Fibroblast of lung (primary cell): ENCODE measurements at places on chromosomes 12 and 14. TPM values are rescaled to one million over a fixed set of nuclear protein-coding genes. Genes with fewer than 3 reads are reported as not detected.

- no peak for DNase-seq
These were observed 186.9 kb upstream of the FLRT2 start for GRCh38 chr14:85342858-85343607.

DNA sequence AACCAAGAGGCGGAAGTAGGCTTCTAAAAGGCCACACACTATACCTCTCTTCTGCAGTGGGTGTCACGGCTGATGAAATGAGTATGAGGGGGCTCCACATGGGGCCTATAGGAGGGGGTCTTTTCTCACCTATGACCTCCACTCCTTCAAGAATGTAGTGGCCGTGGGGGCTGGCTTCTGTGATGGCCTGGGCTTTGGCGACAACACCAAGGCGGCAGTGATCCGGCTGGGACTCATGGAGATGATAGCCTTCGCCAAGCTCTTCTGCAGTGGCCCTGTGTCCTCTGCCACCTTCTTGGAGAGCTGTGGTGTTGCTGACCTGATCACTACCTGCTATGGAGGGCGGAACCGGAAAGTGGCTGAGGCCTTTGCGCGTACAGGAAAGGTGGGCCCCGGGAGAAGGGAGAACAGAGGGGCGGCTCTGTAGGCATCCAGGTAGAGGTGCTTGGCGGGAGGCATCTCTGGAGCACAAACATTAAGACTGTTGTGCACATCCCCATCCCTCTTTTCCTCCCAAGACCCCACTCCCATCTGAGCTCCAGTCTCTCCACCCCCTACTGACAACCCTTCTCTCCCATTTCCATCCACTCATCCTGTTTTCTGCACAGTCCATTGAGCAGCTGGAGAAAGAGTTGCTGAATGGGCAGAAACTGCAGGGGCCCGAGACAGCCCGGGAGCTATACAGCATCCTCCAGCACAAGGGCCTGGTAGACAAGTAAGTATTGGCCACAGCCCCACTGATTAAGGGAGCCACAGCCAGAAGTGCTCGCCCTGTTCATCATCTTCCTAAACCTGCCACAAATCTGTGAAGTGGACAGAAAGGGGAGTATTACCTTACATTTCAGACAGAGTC, 3.8 kb downstream of the GPD1 start:
- DNase-seq: no peak

Gene SDR9C7
- not detected in 2 replicates for total RNA-seq

DNA sequence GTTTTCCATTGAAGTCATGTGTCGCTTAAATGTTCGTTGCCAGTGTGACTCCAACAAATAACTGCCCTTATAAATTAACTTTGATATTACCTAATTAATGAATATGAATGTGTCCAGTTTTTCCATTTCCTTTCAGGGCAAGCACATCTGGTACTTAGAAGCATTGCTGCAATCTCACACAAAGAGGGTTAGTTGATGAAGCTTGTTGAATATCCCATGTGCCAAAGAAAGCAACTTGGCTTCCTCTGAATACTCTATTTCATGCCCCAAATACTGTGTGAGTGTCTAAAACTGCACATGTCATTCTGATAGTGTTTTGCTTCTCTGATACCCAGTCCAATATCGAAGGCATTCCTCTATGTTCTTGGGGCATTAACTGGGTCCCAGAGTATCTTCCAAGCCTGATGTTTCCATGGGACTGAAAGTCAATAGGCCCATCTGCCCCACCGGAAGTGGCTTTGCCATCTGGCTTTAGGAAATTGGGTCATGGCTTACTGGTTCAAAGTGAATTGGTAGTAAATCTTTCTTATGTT, 75.8 kb upstream of the CNTN1 start:
- DNase-seq: no peak

Gene SVOP
- not detected in 2 replicates for total RNA-seq

Gene ADCK1
- 4.6 and 5.4 TPM in 2 replicates for total RNA-seq

Gene ADAM21
- 0.51 and 0.66 TPM in 2 replicates for total RNA-seq

- no peak for DNase-seq
These were observed 325.7 kb downstream of the CEP128 start for GRCh38 chr14:80615831-80616230.

Gene COX8C
- total RNA-seq: 0.33 TPM in 1 of 2 replicates, not detected in the other

DNA sequence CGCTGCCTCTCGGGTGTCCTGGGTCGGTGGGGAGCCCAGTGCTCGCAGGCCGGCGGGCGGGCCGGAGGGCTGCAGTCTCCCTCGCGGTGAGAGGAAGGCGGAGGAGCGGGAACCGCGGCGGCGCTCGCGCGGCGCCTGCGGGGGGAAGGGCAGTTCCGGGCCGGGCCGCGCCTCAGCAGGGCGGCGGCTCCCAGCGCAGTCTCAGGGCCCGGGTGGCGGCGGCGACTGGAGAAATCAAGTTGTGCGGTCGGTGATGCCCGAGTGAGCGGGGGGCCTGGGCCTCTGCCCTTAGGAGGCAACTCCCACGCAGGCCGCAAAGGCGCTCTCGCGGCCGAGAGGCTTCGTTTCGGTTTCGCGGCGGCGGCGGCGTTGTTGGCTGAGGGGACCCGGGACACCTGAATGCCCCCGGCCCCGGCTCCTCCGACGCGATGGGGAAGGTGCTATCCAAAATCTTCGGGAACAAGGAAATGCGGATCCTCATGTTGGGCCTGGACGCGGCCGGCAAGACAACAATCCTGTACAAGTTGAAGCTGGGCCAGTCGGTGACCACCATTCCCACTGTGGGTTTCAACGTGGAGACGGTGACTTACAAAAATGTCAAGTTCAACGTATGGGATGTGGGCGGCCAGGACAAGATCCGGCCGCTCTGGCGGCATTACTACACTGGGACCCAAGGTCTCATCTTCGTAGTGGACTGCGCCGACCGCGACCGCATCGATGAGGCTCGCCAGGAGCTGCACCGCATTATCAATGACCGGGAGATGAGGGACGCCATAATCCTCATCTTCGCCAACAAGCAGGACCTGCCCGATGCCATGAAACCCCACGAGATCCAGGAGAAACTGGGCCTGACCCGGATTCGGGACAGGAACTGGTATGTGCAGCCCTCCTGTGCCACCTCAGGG, 679 bp downstream of the ARF6 start:
- DNase-seq: peak; percentile 42

Gene KLRD1
- 0.17 and 0.26 TPM in 2 replicates for total RNA-seq

DNA sequence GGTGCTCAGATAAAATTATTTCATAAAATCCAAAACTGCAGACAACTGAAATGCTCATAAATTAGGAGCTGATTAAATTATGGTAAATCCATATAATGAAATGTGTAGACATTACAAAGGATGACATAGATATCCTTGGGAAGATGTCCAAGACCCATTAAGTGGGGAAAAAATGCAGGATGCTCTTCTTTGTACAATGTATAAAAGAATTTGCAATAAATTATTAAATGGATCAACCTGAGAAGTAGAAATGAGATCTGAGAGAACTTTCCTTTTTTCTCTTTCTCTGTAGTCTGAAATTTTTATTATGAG, 336.4 kb upstream of the E2F7 start:
- no peak for DNase-seq

- DNase-seq: no peak
These were observed 543.2 kb downstream of the BCL11B start for GRCh38 chr14:98728836-98729235.

DNA sequence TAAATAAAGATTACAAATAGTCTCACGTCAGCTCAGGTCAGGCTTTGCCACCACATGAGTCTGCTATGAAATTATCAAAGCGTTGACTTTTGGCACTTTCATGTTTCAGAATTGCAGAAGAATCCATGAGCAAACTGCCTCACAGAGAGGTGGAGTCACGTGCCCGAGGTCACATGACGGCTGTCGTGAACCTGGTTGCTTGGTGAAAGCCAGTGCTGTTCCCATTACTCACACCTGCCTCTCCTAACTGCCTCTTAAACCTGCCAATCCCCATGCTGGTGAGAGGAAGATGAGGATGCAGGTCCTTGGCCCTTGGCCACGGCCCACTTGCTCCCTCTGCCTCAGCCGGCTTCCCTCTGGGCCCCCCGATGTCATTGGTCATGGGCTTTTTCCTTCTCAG, 272.7 kb downstream of the BCL11B start:
- no peak for DNase-seq

Gene BEST3
- not detected in 2 replicates for total RNA-seq

Gene MGST1
- total RNA-seq: 78.6 and 117 TPM in 2 replicates

- no peak for DNase-seq
These were observed 1717.7 kb upstream of the SEL1L start for GRCh38 chr14:83251402-83251801.

DNA sequence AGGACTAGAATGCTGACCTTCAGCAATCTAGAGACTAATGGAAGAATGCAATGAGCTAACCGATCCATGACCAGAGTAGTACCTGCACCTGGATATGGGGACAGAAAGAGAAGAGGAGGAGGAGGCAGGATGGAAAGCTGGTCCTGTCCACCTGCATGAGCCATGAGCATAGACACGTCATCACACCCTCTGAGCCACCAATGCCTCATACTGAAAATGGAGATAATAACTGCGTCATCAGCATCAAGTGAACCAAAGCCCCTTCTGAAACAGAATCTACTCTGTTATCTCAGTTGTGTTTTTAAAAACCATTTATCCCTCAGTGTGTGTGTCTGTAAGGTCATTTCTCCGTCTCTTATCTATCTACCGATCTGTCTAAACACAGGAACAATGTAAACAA, 327.0 kb downstream of the BCL11B start:
- DNase-seq: no peak

DNA sequence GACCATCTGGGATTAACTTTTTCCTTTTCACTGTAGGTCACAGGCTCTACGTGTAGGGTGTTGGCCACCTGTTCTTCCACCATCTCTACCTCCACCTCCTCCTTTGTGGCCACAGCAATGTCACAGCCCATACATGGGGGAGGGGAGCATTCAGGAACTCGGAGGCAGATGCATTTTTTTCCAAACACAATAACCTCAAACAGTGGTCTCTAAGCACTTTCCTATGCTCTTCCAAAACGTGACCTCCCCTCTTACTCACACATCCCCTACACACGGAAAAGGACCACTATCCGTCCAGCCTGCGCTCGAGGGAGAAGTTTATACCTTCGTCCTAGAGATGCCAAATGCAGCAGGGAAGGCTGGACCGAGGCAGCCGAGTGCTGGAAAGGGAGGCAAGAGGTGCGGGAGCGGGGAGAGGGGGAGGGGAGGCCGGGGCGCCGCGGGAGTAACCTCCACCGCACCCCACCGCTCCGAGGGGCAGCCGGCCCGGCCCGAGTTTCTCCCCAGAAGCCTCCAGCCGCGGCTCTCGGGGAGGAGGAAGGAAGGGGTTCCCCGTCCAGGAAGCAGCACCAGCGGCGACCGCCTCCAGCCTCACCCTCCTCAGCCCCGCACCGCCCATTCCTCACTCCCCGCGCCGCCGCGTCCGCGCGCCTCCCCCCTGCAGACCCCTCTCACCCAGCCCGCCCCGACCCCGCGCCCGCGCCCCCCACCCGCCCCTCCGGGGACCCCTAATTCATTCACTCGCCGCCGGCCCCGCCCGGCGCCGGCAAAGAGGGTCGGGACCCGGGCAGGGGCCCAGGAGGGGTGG, 594 bp downstream of the KRAS start:
- peak; percentile 20 for DNase-seq

GRCh38 chr12:131390412-131391334, 320.2 kb upstream of the SFSWAP start:
- DNase-seq: no peak

- DNase-seq: no peak
These were observed 181.0 kb downstream of the CFAP54 start for GRCh38 chr12:96670334-96670899.

DNA sequence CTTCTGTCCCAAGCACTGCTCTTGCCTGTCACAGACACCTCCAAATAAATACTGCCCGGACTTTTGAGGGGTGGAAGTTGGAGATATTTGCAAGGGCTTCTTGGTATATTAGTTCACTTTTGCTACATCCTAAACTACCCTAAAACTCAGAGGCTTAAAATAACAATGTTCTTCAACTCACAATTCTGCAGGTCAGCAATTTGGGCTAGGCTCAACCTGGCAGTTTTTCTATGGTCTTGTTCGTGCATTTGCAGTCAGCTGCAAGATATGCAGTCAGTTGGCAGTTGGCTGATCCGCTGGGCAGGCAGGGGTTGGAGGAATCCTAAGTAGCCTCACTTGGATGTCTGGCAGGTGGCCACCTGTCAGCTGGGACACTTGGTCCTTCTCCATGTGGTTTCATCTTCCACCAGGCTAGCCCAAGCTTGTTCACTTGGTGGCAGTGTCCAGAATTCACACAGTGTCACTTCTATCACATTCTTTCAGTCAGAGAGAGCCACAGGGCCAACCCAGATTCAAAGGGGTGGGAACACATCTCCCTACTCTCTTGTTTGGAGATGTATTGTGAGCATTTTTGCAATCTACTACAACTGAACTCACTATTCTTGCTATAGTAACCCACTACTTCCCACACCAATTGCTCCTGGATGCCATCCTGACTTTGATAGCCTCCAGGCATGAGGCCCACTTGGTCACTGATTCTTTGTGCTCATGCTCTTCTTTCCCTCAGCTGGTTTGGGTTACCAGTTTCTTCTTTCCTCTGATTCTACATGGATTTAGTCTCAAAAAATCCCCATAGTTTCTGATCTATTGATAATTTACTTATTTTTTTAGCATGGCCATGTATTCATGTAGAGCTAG, 27.8 kb upstream of the CAPRIN2 start:
- no peak for DNase-seq

GRCh38 chr12:122994140-122994675, 13.7 kb downstream of the ARL6IP4 start:
- DNase-seq: no peak

- DNase-seq: no peak
These were observed 141.1 kb downstream of the AKAP6 start for GRCh38 chr14:32470161-32470715.

Gene RNASE1
- total RNA-seq: not detected in 2 replicates

Gene TEDC1
- 1.0 and 2.5 TPM in 2 replicates for total RNA-seq

DNA sequence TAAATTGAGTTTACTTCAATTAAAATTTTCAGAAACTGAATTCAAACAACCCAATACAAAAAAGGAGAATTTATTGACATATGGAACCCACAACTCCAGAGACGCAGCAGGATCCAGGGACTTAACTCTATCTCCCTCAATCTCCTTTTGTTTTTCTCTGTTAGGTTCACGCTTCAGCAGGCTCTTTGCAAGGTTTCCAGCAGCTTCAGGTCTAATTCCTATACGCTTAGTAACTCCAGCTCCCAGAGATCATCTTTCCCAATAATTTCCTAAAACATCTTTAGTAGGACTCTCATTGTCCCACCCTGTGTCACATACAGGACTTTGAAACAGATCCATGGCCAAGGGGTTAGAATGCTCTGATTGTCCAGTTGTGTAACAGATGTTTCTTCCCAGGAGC, 175.2 kb downstream of the RMST start:
- DNase-seq: no peak

DNA sequence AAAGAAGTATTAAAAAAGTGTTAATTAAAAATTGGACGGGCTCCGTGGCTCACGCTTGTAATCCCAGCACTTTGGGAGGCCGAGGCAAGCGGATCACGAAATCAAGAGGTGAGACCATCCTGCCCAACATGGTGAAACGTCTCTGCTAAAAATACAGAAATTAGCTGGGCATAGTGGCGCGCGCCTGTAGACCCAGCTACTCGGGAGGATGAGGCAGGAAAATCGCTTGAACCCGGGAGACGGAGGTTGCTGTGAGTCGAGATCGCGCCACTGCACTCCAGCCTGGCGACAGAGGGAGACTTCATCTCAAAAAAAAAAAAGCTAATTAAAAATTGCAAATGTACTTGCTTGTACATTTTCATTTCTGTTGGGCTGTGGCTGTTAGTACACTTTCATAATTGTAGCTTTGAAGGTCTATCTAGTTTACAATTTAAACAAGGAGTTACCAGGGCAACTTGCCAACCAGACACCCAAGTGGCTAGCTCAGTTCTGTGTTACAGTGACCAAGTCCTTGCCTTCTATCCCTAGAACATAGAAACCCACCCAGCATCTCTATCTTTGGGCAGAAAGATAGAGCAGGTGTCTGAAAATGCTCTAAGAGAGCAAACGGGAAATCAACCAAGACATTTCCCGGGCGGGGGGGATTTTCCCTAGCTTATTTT, 1.2 kb downstream of the COA8 start:
- DNase-seq: no peak

GRCh38 chr14:67881225-67881624, 61.6 kb downstream of the RAD51B start:
- DNase-seq: no peak
